ENCODE measurements at places on chromosomes 6 and 20. TPM values are rescaled to one million over a fixed set of nuclear protein-coding genes. Genes with fewer than 3 reads are reported as not detected.

The PLG gene
- total RNA-seq = not detected

The SH3BGRL2 gene
- 13.2 TPM for total RNA-seq

The NFKBIL1 gene
- total RNA-seq = 21.5 TPM

- DNase-seq = peak; percentile 11
Observed at GRCh38 chr6:49515485-49516146, 15.9 kb downstream of the GLYATL3 start.

DNA sequence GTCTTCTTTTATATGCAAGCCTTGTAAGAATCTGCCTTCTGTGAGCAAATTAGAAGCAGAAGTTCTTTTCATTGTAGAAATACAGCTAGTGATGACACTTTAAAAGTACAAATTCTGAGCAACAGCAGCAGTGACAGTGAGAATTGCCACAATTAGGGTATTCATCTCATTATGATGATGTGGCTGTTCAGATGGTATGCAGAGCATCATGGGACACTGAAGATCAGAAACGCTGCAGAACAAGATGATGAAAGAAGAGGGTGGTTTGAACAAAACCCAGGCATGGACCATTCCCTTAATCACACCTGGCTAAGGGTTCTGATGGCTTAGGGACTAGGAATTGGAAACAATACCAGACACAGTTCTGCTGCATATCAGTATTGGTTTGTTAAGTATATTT is 312.7 kb upstream of the TBX18 start:
- DNase-seq = peak; percentile 11

GRCh38 chr20:5331340-5331739 is 14.6 kb upstream of the PROKR2 start:
- no peak for DNase-seq

GRCh38 chr6:26307850-26308249 is 57.1 kb upstream of the BTN3A2 start:
- DNase-seq = no peak

Measured in Daoy (cell line).